AG09319 (cell line): ENCODE measurements at places on chromosomes 11 and 22.

DNA sequence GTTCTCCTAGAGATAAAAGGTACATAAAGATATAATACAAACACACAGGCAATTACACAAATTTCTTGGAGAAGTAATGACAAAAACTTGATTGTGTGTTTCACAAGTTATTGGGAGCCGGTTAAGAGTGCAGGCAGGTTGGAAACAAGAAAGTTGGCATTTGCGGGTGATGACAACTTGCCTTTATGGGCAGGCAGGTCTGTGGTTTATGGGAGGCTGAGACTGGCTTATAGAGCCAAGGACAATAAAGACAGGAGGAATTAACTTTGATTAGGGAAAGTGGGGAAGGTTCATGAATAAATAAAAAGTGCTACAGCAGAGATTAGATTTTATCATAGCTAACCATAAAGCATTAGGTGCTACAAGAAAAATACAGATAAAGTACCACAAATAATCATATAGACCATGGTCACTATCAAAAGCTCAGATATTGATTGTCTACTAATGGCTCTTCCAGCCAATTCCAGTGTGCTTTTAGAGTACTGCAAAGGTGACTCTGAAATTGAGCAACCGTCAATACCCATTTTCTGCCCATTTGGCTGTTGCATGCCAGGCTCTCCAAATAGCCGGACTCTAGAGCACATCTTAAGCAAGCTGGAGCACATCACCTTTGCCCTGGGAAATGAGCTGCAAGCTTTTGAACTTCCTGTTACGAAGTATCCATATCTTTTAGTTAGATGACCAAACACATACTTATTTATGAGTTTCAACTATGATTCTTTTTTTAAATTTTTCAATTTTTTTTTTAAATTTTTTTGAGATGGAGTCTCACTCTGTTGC lies 33.9 kb upstream of the GAB2 start:
- no peak for DNase-seq

DNA sequence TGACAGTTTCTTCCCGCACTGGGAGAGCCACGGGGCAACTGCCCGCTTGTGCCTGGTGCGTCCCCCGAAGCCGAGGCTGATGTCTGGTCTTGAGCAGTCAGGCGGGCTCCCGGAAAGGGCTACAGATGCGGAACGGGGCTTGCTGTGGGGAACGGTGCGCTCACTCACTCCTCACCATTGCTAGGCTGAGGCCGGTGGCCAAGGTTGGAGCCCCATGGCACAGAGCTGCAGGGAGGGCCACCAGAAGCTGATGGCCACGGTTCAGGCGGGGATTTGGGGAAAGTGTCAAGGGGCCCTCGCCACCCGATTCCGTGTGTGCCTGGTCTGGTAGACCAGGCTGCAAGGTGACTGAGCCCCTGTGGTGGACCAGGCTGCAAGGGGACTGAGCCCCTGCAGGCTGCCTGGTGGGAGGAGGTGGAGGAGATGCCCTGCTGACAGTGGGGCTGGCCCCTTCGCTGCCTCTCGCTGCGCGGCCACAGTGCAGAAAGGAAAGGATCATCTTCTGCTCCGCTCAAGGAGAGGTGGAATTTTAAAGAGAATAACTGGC lies 1315.8 kb downstream of the BRD1 start:
- DNase-seq, result no peak

GRCh38 chr22:34904486-34904885 lies 161.5 kb upstream of the ISX start:
- DNase-seq, result no peak

DNA sequence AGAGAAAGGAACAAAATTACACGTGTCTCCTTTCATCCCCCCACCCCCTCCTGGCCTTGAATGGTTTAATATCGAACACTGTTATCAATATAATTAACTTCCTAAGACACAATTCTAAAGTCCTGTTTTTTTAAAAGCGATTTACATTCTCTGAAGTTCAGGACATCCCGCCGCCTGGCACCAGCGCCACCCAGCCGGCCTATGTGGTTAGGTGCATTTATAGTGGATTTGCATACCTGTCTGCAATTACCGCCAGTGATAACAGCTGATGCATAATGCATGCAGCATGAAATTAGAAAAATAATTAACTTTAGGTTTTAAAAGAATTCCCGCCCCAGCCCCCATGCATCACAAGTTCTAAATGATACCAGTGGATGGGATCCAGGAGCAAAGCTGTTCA lies 58.6 kb downstream of the MACROD1 start:
- no peak for DNase-seq

DNA sequence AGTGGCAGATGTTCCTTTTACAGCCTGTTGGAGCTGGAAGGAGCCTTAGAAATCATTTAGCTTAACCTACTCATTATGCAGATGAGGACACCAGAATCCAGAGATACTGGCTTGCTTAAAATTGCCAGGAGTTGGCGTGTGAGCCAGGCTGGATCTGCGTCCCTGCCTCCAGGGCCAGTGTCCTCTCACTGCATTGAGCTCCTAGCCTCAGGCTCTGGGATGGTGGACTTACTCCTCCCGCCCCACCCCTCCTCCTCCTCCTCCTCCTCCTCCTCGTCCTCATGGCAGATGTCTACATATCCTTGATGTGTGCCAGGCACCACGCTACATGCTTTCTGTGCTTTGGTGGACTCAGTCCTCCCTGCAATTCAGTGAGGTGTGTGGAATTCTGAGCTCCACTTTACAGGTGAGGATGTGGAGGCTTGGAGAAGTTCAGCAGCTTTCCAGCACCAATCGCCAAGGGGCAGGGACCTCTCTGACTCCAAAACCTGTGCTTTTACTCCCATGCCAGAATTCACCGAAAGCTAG lies 24.1 kb downstream of the ADAMTS15 start:
- no peak for DNase-seq

- DNase-seq, result no peak
Observed at GRCh38 chr11:22711071-22711770, 44.8 kb downstream of the GAS2 start.

- DNase-seq, result no peak
Observed at GRCh38 chr11:13215149-13215548, 62.4 kb upstream of the BMAL1 start.

- no peak for DNase-seq
Observed at GRCh38 chr22:41289671-41290070, 3.7 kb upstream of the RANGAP1 start.
